ENCODE measurements at places on chromosomes 3 and 15. TPM values are rescaled to one million over a fixed set of nuclear protein-coding genes. Genes with fewer than 3 reads are reported as not detected.
A peak's percentile ranks its signal among the peaks of the same experiment; 100 is the strongest.

Gene CCDC174
- polyA plus RNA-seq = 36.8 TPM

Gene ITIH1
- 0.12 TPM for polyA plus RNA-seq

Gene EPHB1
- 5.9 TPM for polyA plus RNA-seq

DNA sequence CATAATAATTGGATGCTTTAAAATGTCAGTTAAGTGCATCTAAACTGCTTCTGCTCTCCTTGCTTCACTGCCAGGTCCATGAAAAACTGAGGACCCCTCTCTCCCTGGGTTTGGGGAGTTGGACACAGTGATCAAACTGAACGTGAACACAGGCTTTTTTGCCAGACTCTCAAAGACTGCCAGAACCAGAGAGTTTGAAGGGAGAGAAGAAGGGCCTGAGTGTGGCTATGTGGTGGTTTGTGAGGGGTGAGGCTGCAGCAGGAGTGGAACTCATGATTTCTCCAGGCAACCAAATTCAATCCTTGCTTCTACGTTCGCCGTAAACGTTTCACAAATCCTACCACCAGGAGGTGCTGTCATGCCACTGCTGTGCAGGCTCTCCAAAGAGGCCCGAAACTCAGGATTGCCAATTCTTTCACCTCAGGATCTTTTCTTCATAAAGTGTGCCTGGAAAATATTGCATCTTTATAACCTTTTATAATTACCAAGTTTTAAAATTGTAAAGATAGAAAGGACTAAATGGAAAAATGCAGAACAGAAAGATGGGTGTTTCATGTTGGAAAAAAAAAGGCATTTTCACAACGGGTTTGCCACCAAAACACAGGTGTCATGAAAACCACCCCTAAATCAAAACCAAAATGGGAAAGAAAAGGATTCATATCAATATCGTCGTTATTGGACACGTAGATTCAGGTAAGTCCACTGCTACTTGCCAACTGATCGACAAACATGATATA lies 19.7 kb downstream of the TM4SF4 start:
- no peak for DNase-seq

Gene ZDHHC19
- 0.39 TPM for polyA plus RNA-seq

- DNase-seq = no peak
Observed at GRCh38 chr3:149831321-149831720, 18.3 kb downstream of the RNF13 start.

GRCh38 chr15:84112025-84112424 lies 123.5 kb upstream of the GOLGA6L4 start:
- DNase-seq = no peak

GRCh38 chr15:62545467-62546227 lies 380.6 kb upstream of the C2CD4B start:
- DNase-seq = no peak

- DNase-seq = peak; percentile 15
Observed at GRCh38 chr3:157438194-157438730, 1.6 kb downstream of the PTX3 start.

DNA sequence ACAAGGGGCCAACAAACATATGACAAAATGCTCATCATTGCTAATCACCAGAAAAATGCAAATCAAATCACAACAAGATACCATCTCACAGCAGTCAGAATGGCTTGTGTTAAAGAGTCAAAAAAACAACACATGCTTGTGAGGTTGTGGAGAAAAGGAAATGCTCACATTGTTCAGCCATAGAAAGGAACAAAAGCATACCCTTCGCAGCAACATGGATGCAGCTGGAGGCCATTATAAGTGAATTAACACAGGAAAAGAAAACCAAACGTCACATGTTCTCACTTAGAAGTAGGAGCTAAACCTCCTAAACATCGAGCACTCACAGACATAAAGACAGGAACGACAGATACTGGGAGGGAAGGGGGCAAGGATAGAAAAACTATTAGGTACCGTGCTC lies 678.4 kb upstream of the GRM7 start:
- DNase-seq = no peak

DNA sequence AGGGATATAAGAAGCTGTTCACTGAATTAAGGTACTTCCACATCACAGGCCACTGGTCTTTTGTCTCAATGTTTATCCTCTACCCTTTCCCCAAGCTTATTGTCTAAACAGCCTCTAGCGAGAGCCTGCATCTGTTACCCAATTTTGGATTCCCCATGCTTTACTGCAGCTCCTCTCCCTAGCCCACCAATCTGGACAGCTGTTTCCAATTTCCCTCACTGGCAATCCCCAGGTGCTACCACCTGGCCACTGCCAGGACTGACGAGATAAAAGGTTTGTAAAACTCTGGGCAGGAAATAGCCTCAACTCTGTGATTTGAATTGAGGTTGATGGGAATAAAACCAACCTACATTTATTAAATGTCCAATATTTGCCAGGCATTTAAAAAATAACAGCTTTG lies 58.0 kb upstream of the TEX9 start:
- no peak for DNase-seq

Gene GHSR
- polyA plus RNA-seq = not detected

DNA sequence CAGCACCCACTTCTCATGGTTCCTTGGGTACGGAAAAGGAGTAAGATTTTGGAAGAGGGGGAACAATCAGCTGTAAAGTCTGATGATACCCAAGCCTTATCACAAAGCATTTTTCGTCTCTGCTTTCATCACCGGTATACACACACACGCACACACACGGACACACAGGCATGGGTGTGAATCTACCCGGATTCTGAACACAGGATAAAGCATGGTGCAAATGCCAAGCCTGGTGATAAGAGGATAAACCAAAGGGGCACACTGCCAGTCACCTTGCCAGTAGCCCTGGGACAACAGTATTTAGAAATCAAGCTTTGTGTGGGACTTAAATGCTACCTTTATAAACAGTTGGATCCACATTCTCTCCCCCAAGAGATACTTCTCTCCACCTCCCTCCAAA lies 22.2 kb downstream of the FAM174B start:
- no peak for DNase-seq

All from renal pelvis (tissue), 12 donors.